Retinal pigment epithelial cell (primary cell): ENCODE measurements at places on chromosomes 4 and X.

GRCh38 chr4:116664198-116664597 is 421.2 kb downstream of the TRAM1L1 start:
- no peak for DNase-seq

GRCh38 chr4:156290811-156291210 is 337.1 kb upstream of the CTSO start:
- DNase-seq, result no peak

DNA sequence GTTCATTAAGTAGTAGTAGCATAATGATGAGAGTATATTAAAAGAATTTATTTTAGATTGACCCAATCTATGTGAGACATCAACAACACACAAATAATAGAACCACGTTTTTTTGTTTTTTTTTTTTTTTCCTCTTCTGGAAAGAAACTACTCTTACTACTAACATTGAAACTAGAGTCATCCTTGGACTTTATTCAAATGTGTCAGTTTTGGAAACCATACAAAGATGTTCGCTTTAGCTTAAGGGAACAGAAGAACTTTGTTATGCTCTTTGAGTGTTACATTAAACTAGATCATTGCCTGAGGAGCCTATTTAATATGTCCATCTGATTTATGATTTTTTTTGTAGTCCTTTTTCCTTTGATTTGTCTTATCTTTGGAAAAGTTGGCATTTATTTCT is 166.7 kb downstream of the RPA4 start:
- no peak for DNase-seq

- no peak for DNase-seq
Observed at GRCh38 chr4:48032721-48033120, 16.1 kb downstream of the NIPAL1 start.

GRCh38 chr4:25069014-25069413 is 38.3 kb upstream of the LGI2 start:
- DNase-seq, result no peak

DNA sequence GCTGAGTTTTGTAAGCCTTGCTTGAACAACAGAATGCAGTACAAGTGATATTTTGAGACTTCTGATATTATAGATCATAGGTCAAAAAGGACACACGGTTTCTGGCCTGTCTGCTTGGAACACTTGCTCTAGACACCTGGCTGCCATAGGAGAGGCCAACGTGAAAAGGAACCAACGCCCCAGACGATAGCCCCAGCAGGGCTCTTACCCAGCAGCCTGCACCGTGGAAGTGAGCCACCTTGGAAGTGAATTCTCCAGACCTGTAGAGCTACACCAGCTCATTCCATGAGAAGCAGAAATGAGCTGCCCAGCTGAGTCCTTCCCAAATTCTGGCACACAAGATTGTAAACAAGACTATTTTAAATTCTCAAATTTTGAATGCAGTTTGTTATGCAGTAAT is 323.1 kb downstream of the FBXO8 start:
- DNase-seq, result no peak
